ENCODE measurements at places on chromosomes 6 and 20.

- DNase-seq = no peak
Measured at GRCh38 chr20:8490076-8490830, 358.2 kb downstream of the PLCB1 start.

GRCh38 chr6:44309092-44309491 lies 4.1 kb downstream of the AARS2 start:
- DNase-seq = no peak

DNA sequence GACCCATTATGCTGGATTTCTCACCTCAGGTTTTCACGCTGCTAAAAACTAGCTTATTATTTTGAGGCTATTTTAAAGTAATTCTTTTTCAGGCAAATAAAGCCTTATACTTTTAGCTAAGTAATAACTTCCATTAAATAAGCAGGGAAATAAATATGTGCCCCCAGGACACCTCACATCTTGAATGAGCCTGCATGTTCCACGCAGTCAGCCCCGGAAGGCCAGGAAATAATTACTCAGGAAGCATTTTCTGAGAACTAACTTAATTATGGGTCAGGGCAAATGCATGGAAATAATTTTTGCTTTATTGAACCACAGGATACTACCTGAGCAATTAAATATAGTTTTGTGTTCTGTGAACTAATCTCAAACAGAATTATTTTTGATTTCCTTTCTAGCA lies 41.1 kb downstream of the STX7 start:
- DNase-seq = no peak

DNA sequence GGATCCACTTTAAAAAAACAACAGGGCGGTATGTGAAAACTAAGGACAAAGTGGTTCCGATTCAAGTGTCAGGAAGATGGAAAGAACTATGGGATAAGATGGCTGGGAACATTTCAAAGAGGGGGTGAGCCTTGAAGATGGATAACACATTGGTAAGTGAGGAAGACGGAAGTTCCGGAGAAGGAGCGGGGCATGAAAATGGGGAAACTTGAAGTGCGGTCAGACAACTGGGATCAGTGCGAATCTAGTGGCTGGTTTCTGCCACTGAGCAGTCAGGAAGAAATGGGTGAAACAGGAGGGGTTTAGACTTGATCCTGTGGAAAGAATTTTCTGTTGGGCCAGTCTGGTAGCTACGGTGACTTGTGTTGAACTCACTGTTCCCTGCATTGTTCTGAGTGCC lies 1.2 kb downstream of the NAA20 start:
- no peak for DNase-seq

GRCh38 chr6:169665289-169665688 lies 36.5 kb downstream of the WDR27 start:
- no peak for DNase-seq

DNA sequence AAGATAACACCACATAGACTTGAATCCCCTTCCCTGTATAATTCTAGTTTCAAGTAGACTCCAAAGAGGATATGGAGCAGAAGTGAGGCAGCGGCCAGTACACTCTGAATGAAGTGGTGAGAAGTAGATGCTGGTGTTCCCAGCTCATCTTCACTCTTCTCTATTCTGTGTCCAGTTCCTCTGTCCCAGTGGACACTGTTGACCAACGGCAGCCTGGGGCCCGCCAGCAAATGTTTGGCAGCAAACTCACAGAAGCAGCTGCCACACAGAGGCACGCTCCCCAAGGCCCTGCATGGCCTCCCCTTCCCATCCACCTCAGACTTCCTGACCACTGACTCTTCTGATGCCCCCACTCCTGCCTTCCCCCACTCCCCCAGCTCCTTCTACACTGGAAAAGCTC lies 358.9 kb upstream of the ID4 start:
- DNase-seq = no peak

DNA sequence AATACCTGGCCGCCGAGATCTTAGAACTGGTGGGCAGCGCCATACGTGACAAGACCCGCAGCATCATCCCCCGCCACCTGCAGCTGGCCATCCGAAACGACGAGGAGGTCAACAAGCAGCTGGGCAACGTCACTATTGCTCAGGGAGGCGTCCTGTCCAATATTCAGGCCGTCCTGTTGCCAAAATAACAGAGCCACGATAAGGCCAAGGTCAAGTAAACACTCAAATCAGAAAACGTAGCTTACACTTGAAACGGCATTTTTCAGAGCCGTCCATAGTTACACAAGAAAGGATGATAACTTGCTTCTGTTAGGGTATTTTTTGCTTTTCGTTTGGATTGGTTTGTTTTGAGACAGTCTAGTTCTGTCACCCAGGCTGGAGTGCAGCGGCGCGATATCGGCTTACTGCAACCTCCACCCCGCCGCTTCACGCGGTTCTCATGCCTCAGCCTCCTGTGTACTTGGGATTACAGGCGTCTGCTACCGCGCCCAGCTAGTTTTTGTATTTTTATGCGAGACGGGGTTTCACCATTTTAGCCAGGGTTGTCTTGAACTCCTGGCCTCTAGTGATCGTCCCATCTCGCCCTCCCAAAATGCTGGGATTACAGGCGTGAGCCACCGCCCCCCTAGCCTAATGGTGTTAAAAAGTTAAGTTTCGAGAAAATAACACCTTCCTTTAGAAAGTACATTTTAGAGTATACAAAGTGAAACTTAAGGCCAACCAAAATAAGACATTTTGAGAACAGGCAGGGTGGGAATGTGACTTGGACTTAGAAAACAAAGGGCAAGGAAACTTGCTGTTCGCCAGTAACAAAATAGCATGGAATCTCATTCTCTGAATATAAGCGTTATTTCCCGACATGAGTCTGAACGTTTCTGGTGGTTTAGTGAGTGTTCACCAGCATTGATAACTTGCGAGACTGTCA lies 42.8 kb upstream of the HFE start:
- no peak for DNase-seq

DNA sequence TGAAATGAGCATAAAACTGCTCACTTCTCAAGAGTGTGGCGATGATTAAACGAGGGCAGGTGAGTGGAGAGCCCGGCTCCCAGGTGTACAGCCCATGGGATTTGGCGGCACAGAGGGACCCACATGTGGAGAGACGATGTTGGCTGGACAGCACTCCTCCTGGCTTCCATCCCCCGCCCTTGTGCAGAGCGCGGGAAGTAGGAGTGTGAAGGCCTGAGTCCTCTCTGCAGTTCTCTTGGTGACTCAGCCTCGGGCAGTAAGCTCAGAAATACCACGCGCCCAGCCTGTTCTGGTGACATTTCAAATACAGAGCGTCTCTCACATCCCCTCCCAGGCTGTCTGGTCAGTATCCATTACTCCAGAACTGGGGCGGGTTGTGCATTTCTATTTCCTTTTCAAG lies 94.2 kb upstream of the SRSF6 start:
- no peak for DNase-seq

DNA sequence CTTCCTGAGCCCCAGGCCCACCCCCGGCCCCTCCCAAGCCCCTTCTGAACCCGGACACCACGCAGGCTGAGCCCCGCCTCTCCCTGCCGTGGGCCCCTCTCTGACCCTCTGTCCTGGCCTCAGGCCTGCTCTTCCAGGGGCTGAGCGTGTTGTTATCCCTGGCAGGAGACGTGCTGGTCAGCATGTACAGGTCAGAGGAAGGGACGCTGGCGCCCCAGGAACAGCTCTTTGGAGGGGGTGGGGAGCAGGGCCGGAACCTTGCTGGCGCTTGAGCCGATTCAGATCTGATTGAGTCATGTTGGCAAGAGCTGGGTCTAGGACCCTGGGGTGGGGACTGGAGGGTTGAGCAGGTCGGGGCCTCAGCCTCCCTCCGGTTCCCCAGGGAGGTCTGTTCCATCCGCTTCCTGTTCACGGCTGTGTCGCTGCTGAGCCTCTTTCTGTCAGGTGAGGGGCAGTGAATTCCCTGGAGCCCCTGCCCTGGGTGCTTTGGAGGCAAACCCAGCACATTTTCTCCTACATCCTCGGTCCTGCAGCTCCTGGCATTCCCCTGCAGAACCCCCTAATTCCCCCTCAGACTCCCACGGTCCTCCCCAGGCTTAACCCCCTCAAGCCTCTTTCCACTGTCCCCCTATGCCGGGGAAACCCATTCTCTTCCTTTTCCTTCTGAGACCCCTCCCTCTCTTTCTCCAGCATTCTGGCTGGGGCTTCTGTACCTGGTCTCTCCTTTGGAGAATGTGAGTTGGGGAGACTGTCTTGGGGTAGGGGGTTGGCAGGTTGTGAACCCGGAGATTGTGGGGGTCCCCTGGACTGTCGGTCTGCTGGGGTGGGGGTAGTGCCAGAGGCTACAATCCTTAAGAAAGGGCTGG lies 2.0 kb downstream of the SPAG4 start:
- DNase-seq = no peak

GRCh38 chr6:74447013-74447412 lies 751.0 kb downstream of the CD109 start:
- no peak for DNase-seq

- DNase-seq = no peak
Measured at GRCh38 chr6:162488444-162488843, 239.1 kb downstream of the PRKN start.

GRCh38 chr6:141470810-141471209 lies 661.9 kb upstream of the GJE1 start:
- DNase-seq = no peak

GRCh38 chr6:3744901-3745470 lies 6.5 kb downstream of the PXDC1 start:
- no peak for DNase-seq

GRCh38 chr20:19321176-19321575 lies 108.7 kb downstream of the SLC24A3 start:
- DNase-seq = no peak

- DNase-seq = no peak
Measured at GRCh38 chr6:27043244-27043643, 204.3 kb upstream of the PRSS16 start.

DNA sequence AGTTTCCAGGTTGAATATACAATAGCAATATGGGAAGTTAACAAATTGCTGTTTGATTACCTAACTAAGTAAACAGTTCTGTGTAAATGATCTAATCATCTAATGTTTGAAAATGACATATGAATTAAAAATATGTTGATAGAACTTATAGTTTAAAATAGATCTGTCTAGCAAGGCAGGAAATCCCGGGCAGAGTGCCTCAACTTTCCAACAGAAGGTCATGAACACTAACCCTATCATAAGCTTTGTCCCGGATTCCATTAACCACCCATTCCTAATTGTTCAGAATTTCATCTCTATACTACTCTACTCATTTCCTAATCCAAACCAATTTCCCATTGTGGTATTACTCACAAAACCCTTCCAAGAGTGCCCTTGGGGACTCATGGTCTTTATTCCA lies 10.2 kb downstream of the TAAR1 start:
- no peak for DNase-seq

DNA sequence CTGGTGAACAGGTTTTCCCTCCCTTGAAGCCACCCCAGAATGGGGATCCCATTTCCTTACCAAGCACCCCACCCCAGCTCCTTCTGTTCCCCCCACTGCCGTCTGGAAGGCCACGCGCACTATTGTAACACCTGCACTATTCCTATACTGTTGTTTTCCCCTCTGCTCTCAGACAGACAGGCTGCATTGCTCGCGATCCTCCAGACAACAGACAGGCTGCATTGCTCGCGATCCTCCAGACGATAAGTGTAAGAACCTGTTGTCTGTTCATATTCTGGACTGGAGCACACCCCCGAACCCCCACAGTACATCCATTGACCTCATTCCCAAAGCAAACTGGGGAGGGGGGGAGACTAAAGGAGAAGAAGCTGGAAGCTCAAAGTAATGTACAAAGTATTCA lies 72.7 kb downstream of the LY86 start:
- no peak for DNase-seq

- no peak for DNase-seq
Measured at GRCh38 chr6:45898941-45899682, 116.5 kb downstream of the CLIC5 start.

GRCh38 chr6:81761197-81761596 lies 8.7 kb upstream of the TENT5A start:
- no peak for DNase-seq

- DNase-seq = no peak
Measured at GRCh38 chr6:4776493-4777393, 539 bp downstream of the CDYL start.

GRCh38 chr6:158629367-158630221 lies 14.9 kb downstream of the DYNLT1 start:
- DNase-seq = no peak

DNA sequence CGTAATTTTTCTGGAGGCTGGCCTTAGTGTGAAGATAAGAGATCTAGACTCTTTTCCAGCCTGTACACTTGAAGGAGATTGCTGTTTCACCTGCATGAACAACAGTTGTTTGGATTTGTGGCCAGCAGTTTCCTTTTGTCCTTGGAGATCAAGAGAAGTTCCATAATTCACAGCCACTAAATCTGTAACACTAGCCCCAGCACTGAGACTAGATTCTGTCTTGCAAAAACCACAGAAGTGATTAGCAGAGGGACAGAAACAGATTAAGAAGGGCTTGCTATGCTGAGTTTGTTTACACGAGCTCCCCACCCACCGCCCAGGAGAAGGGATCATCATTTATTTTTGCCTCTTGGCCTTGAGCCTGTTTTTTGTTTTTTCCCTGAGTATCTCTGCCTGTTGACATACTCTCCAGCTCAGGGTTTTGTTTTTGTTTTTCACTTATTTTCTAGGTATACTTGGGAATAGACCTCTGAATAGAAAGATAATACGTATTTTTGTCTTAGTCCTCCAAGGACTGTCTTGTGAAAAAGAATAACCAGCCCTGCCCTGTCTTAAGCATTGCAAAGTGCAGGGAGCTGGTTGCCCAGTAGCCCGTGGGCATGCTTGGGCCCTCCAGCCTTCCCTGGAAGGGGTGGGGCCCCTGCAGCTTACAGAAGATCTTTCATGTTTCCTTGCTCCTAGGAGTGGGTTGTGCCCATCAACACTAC lies 93.1 kb upstream of the SOX4 start:
- no peak for DNase-seq

GRCh38 chr6:148816117-148816516 lies 69.3 kb downstream of the UST start:
- DNase-seq = no peak

GRCh38 chr6:159760602-159761057 lies 1.2 kb upstream of the ACAT2 start:
- DNase-seq = no peak

DNA sequence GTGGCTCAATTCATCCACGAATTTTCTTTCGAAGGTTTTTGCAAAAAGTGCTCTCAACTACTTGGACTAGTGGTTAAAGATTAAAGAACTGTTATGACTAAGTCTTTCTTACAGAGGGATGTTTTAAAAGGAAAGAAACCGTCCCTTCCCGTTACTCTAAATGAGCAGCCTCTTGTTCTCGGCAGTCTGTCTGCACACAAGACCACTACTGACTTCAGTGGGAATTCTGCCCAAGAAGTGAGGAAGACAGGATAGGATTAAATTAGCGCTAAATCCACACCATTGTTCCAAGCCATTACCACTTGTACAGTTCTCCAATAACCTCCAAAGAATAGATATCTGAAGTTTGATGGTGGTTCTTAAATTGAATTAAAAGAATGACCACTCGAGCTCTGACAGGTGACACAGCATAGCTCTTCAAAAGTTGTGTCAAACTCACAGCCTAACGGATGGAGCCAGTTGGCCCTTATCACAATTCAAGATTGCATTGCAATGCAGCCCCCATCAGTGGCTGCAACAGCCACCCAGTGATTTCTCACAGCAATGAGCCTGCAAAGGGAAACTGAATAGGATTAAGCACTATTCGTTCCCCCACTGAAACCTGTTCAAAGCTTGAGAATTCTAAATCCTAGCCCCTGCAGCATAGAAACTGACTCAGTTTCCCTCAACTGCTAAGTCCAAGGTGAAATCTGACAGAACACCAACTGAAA lies 1.8 kb downstream of the EPB41L2 start:
- DNase-seq = no peak

All from activated T-helper 1 cell treated with anti-CD3 and anti-CD28 coated beads, Interleukin-2, amount 50 U/mL, for 16 hours (primary cell).